PC-9 (cell line): ENCODE measurements at places on chromosomes 13 and 19. TPM values are rescaled to one million over a fixed set of nuclear protein-coding genes. Genes with fewer than 3 reads are reported as not detected.

PVR gene
- 50.8 and 52.1 TPM in 2 replicates for total RNA-seq

BRME1 gene
- total RNA-seq: 13.7 and 13.9 TPM in 2 replicates

GRCh38 chr19:6423499-6424194, 964 bp downstream of the KHSRP start:
- no peaks in the 10 kb centered on the region for H3K36me3 ChIP-seq
- H3K4me1 ChIP-seq: peaks cover 10% of the 10 kb centered on the region
- peak overlapping the region; percentile 75 for H3K4me3 ChIP-seq

- H3K4me1 ChIP-seq: no peaks in the 10 kb centered on the region
- no peaks in the 10 kb centered on the region for H3K27me3 ChIP-seq
- no peak for DNase-seq
- H3K36me3 ChIP-seq: no peaks in the 10 kb centered on the region
- H3K4me3 ChIP-seq: no peak overlapping the region
- H3K27ac ChIP-seq: no peak overlapping the region
These were observed 12.7 kb downstream of the CEACAM21 start for GRCh38 chr19:41588497-41589209.

DNA sequence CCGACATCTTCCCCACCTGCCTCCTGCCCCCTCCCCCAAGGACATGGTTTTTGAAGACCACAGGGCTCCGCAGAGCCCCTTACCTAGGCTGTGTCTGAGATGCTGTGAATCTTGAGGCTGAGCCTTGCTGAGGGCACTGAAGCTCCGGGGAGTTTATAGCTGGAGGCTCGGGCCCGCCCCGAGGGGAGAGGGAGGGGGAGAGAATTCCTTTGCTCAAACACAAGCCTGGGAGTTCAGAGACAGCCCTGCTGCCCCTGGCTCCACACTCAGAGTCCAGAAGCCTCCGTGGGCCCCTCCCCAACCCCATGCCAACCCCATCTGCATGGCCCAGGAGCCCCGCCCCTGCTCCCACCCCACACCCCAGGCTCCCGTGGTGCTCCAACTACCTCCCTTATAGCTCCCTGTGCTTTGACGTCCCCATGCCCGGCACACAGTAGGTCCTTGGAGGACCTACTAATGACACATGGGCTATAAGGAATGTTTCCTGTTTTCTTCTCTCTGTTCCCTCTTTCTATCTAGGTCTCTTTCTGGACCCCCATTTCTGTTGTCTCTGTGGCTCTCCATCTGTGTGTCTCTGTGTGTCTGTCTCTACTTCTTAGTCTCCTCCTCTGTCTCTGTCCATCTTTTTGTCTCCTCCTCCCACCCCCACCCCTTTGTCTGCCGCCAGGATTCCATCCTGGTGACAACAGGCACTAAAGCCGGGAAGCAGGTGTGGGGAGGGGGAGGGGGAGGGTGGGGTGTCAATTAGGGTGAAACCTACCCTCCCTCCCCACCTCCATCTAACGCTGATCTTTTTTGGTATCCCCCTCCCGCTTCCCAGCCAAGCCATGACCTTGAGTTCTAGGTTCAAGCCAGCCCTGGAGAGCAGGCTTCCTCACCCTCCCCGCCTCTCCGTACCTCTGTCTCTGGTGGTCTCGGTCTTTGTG, at the start of gene TNNT1:
Gene TNNT1 (minus strand): TSS at position 129 of the 926 bp plus-strand sequence. CDS start 2,049 bp downstream, outside the sequence.
- H3K4me3 ChIP-seq: no peak within 1 kb of the TSS
- DNase-seq: no peak
- H3K27me3 ChIP-seq: peaks cover 4% of the 10 kb centered on the region; the same call in 1 of the 2 replicates

- peaks cover 11% of the 10 kb centered on the region for H3K4me1 ChIP-seq
- peak; percentile 48 for DNase-seq
- H3K36me3 ChIP-seq: no peaks in the 10 kb centered on the region
- H3K27ac ChIP-seq: peak overlapping the region; percentile 92
These were observed 669 bp downstream of the GADD45B start for GRCh38 chr19:2476451-2477140.

SPRED3 gene
- 4.7 and 5.4 TPM in 2 replicates for total RNA-seq

GRCh38 chr19:29216021-29216420, 3.1 kb upstream of the UQCRFS1 start:
- no peak overlapping the region for H3K4me3 ChIP-seq
- DNase-seq: no peak
- no peaks in the 10 kb centered on the region; the same call in 1 of the 2 replicates for H3K36me3 ChIP-seq
- H3K27ac ChIP-seq: no peak overlapping the region

- peaks cover 21% of the 10 kb centered on the region for H3K4me1 ChIP-seq
- DNase-seq: no peak
- no peak overlapping the region for H3K27ac ChIP-seq
- H3K36me3 ChIP-seq: no peaks in the 10 kb centered on the region
These were observed 46.9 kb upstream of the UBE2L5 start for GRCh38 chr13:30375265-30375835.

DNA sequence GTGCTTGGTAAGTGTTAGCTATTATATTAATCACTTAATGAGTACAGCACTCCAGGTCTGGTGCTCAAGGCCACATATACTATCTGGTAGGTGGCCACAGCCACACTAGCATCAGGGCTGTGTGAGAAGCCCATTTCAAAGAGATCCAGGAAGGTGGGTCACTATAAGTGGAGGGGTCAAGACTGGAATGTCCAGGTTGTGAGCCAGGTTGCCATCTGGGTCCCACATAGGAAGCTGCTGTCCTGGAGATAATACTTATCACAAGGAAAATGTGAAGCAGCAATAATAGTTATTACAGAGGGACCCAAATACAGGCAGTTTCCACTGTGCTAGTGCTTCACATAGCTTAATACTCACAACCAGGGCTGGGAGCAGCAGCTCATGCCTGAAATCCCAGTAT, 13.1 kb downstream of the C19orf47 start:
- no peaks in the 10 kb centered on the region for H3K4me1 ChIP-seq
- DNase-seq: no peak

DNA sequence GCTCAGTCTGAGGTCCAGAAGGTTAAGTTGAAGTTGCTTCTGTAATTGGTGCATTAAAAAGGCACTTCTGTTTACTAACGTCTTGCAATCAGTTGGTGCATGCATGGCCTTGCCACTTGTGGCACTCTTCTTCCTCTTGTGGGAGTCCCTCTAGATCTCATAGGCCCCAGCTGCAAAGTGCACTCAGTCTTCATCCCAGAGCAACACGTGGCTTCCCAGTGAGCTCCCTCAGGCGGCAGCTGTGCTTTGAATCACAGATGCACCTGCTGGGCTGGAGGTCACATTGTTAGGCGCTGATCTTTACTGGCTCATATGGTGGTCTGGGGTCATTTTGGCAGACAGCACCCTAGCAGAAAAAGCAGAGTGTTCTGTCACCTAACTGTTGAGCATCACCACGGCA, 215.7 kb downstream of the ZNF536 start:
- H3K4me1 ChIP-seq: no peaks in the 10 kb centered on the region
- H3K27me3 ChIP-seq: peaks cover 5% of the 10 kb centered on the region; the same call in 1 of the 2 replicates
- DNase-seq: no peak
- H3K27ac ChIP-seq: no peak overlapping the region

FAM174C gene
- total RNA-seq: 51.8 and 64.2 TPM in 2 replicates

DNA sequence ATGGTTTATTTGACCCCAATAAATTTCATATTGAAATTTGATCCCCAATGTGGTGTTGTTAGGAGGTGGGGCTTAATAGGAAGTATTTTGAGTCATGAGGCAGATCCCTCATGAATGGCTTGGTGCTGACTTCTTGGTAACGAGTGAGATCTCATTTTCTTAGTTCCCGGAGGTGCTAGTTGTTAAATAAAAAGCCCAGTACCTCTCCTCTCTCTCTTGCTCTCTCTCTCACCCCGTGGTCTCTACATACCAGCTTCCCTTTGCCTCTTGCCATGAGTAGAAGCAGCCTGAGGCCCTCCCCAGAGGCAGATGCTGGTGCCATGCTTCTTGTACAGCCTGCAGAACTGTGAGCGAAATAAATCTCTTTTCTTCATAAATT, 39.4 kb upstream of the KATNAL1 start:
- DNase-seq: no peak
- H3K36me3 ChIP-seq: no peaks in the 10 kb centered on the region
- no peaks in the 10 kb centered on the region for H3K27me3 ChIP-seq
- H3K4me1 ChIP-seq: peaks cover 23% of the 10 kb centered on the region
- no peak overlapping the region for H3K4me3 ChIP-seq

DNA sequence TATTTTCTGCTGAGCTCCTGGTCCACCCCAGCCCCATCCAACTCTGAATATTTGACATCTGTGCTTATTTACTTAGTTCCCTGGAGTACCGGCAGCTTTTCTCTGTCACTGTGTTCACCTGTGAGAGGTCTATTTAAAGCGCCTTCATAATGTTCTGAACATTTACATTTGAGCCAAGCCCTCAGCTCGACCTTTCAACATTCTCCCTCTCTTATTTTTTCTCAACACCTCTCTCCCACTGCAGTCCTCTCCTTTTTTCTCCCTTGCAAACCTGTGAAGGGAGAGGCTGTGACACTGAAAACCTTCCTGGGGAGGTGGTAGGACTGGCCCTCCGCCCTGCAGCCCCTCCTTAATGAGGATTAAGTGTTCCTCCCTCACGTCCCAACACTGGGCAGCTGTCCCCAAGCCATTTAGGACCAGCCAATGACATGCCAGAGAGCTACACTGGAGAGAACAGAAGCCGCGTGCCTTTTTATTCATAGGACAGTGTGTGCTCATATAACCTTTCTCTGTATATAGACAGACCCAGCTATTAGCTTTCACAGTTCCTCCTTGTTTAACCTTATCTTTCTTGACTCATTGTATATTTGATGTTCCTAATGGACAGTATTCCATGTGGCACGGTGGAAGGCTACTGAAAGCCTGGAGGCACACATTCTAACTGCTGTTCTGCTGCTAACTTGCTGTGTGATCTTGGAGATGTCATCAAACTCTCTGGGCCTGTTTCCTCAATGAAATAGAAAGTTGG, 134.8 kb downstream of the NUFIP1 start:
- no peak overlapping the region for H3K27ac ChIP-seq
- H3K27me3 ChIP-seq: no peaks in the 10 kb centered on the region
- DNase-seq: no peak
- peaks cover 20% of the 10 kb centered on the region for H3K4me1 ChIP-seq
- no peaks in the 10 kb centered on the region for H3K36me3 ChIP-seq
- no peak overlapping the region; the same call in 1 of the 2 replicates for H3K4me3 ChIP-seq
